ENCODE measurements at places on chromosomes 13 and 19.

GRCh38 chr13:24203811-24204210, 43.3 kb downstream of the SPATA13 start:
- DNase-seq: no peak

GRCh38 chr19:48329167-48329891, 4.0 kb downstream of the EMP3 start:
- peak; percentile 63 for DNase-seq

DNA sequence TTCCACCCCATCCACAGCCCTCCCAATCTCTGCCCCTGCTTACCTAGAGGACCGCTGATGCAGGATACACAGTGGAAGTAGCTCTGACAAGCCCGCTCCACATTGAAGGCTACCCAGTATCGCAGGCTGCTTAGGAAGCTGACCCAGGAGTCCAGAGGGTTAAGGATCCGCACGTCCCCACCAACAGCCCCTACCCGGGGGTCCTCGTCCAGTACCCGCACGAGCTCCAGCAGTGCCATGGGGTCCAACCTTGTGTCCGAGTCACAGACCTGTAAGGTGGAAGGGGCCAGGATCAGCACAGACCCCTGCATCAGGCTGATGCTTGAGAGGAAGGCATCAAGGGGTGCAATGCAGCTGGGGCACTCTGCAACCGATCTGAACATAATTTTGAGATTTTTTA, 6.9 kb downstream of the HAS1 start:
- no peak for DNase-seq

GRCh38 chr13:47114030-47114429, 217.2 kb upstream of the HTR2A start:
- DNase-seq: no peak

- DNase-seq: no peak
These were observed 20.8 kb upstream of the ZNF835 start for GRCh38 chr19:56692206-56692895.

GRCh38 chr13:37158481-37158880, 53.0 kb upstream of the CSNK1A1L start:
- DNase-seq: no peak

DNA sequence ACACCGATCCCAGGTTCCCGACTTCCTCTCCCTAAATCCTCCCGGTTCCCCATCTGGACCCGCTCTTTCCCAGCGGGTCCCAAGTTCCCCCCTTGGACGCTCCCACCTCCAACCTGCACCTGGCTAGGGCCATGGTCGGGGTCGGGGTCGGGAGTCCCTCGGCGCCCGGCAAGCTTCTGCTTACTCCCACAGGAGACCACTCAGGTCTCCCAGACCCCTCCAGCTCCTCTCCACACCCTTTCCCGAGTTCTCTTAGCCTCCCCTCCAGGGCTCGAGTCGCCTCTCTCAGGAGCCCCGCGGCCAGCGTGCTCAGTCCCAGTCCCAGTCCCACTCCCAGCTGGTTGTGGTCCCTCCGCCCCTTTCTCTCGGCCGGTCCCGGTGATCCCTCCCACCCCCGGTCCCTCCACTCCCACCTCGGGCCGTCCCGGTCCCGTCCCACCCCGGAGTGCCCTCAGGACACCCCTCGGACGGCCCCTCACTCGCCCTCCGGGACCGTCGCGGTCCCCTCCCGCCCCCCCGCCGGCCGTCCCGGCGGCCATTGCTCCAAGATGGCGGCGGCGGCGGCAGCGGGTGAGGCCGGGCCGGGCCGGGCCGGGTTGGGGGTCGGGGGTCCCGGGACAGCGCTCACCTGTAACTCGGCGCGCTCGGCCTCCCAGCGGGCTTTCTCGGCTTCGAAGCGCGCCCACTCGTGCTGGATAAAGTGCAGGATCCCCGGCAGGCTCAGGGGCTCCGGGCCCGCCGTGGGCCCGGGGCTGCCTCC, at the start of gene FKRP:
Gene FKRP (plus strand): TSS at position 537 of the 760 bp plus-strand sequence. CDS start 9,394 bp downstream, outside the sequence.
- DNase-seq: no peak

GRCh38 chr13:62643007-62643483, 1227.4 kb upstream of the PCDH20 start:
- peak; percentile 88 for DNase-seq

Data from Caki2 (cell line).